ENCODE measurements at places on chromosomes 11 and 22. TPM values are rescaled to one million over a fixed set of nuclear protein-coding genes. Genes with fewer than 3 reads are reported as not detected.

GRCh38 chr11:14702760-14703159 is 59.2 kb downstream of the PDE3B start:
- DNase-seq: no peak

GRCh38 chr11:117444256-117444655 is 116.6 kb downstream of the CEP164 start:
- DNase-seq: no peak

Gene CEND1
- total RNA-seq: not detected

DNA sequence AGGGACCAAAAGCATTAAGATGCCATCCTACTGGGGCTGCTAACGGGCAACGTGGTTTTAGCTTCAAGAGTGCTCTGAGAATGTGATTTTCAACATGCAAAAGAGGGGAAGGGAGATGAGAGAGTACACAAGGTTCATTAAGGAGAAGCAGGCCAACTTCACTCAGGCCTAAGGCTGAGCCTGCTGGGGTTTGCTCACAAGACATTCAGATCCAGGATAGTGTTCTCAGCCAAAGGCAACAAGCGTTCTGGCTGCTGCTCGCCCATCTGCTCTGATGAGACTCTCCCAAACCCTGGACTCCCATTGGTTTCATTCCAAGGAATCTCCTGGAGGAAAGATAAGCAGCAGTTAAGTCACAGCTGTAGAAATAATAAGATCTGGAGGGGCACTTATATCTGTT is 23.6 kb upstream of the UPB1 start:
- no peak for DNase-seq

- no peak for DNase-seq
Observed at GRCh38 chr22:19827341-19828034, 27.2 kb downstream of the GNB1L start.

Gene MMP3
- total RNA-seq: 136 TPM

DNA sequence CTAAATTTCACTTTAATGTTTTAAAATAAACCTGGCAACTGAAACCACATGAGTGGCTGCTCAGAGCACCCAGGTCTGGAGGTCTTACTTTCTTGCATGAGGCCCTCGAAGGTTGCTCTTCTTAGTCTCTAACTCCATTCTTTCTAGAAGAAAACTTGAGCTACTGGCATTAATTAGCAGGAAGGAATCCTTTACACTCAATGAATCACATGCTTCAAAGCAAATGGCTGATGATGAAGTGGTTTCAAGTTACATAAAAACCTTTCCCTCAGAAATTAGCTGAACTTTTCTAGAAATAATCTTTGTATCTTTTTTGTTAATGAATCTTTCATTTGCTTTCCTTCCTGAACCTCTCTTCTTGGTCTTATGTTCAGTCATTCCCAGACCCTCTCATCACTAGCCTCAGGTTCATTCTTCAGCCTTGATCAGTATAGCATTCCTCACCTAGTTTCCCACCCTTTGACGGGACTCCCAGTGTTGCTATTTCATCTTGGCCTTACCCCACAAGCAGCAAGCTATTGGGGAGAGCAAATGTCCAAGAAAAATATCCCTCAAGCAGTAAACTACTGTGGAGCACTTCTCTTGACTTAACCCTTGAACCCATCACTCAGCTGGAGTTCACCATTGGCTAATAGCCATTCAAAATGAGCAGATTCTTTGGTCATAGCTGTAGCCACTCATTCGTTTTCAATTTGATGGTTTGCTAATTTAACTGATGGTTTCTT is 75.1 kb downstream of the INSC start:
- DNase-seq: no peak

- peak; percentile 95 for DNase-seq
Observed at GRCh38 chr22:43293655-43294392, 49.3 kb downstream of the SCUBE1 start.

DNA sequence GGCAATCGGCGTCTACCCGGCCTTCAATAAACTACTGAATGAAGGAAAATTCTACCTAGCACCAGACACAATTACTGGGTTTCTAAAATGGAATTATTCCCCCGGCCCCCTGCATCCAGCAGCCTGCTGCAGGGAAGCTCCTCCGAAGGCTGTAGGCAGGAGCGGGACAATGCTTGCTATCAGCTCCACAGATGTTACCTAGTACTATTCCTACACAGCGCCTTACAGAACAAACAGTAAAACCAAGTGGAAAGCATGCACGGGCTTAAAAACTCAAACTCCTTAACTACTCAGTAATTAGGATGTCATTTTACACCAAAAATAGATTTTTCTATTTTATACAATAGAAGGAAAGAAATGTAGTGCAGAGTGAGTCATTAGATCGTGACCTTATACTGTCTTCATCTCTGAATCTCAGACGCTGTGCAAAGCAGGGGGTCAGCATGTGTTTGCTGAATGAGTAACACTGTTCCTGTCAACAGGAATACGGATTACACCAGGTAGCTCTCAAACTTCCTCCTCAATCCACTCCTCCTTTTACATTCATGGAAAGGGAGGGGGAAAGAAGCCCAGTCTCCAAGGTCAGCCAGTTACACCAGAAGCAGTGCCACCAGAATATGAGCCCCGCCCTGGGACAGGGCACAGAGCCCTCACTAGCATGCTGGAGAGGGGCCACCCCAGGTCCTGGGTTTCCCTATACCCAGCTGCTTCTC is 74.9 kb downstream of the PACSIN2 start:
- peak; percentile 92 for DNase-seq

DNA sequence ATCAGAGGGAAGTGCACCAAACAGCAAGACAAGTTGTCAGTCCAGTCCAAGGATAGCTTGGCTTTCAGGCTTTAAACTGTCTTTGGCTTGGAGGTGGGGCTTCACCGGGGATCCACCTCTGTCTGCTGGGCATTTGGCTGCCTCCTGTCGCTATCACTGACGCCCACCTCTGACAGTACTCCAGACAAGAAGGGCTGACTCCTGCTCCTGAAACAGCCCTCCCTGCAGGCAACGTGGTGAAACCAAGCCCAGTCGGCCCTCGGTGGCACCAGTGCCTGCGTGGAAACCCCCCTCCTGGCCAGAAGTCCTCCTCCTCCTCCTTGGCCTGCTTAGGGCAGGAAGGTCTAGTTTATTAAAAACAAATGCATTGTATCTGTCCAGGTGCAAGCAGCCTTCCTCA is 16.9 kb downstream of the DHCR7 start:
- no peak for DNase-seq

Gene STX3
- total RNA-seq: 35.1 TPM

Gene SGSM1
- not detected for total RNA-seq

DNA sequence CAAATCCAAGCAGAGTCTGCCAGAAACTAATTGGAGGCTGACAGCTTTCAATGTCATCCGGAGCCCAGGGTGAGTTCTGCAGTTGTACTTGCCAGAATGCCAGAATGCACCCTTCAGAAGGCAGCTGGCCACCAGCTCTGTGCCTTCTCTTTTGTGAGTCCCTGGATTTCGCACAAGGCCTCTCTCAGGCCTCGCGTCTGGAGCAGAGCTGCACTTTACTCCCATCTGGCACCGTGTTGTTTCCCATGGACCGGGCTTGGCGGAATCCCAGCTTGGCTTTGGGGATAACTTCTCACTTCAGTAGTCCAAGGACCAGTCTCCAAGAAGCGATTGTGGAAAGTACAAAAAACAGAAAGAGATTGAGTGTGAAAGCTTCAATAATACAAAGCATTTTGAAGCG is 451.3 kb upstream of the KIRREL3 start:
- DNase-seq: no peak

DNA sequence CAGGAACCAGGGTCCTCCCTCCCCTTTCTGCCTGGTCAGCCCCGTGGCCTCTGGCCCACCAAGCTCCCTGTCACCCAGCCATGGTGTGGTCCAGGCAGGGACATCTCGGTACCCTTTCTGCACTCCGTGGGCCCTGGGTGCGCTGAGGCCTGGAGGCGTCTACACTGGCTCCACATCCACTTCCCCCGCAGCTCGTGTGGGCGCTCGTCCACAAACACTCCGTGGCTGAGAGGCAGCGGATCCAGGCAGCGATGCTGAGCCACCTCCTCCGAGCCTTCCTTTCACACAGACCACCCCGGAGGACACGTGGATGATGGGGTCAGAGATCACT is 16.1 kb downstream of the RNH1 start:
- DNase-seq: no peak

DNA sequence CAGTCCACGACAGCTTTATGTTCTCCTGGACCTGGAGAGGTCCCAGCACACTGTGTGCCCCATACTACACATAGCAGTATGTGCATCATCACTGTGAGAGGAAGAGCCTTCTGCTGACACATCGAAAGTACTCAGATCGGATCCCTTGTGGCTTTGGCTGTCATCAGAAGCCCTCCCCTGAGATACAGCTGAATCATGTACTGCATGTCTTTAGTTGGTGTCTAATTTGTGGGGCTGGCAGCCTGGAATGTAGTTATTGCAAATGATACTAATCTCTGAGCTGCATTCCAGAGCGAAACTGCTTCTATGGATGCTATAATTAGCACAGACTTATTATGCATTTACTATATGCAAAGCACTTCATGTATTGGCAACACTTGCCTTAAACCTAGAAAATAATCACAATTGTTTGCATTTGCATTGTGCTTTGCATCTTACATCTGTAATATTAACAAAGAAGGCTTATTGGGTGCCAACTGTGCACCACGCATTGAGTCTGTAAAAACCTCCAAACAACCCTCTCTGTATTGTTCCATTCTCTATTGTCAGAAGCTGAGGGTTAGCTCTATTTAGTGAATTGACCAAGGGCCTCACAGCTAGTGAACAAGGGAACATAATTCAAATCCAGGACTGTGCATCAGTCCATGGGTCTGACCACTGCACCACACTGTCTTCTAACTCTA is 89.2 kb upstream of the CRTAM start:
- DNase-seq: peak; percentile 93

DNA sequence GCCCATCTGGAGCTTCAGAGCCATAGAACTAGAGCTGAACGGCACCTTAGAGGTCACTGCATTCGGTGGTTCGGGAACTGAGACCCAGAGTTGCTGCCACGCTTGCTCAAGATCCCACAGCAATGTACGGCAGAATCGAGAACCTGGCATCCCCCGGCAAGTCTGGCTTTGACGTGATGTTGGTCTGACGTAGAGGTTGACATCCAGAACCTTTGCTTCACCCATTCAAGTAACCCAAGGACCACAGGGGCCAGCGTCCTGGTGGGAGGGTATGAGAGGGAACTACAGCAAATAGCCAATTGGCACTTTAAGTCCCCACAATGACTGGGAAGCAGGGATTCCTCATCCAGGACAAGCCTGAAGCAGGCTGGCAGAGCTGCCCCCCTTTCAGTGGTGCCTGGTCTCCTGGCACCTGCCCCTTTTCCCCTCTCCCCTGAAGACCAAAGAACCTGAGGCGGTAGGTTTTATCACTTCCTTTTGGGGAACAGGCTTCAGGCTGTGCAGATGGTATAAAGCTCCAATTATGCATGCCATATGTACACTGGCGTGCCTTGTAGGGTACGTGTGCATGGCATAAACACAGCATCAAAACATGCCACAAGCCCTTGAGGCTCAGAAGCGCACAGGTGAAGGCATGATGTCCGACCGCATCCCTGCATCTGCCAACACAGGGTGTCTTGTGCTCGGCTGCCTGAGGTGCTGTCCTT is 15.3 kb upstream of the TEF start:
- DNase-seq: no peak

- peak; percentile 42 for DNase-seq
Observed at GRCh38 chr11:66277471-66278362, at the start of gene CNIH2. CNIH2 (plus strand) TSS chr11:66278175; CDS start chr11:66278457, 282 bp downstream.

Gene MUC15
- total RNA-seq: 6.0 TPM

Gene ACRV1
- not detected for total RNA-seq

GRCh38 chr11:128394431-128395089 is 192.8 kb downstream of the ETS1 start:
- no peak for DNase-seq

- DNase-seq: no peak
Observed at GRCh38 chr11:123104697-123105096, 42.8 kb upstream of the HSPA8 start.

Data from M059J (cell line).